Heart left ventricle (tissue), 16 donors: ENCODE measurements at places on chromosomes 4 and X. TPM values are rescaled to one million over a fixed set of nuclear protein-coding genes. Genes with fewer than 3 reads are reported as not detected.
A peak's percentile ranks its signal among the peaks of the same experiment; 100 is the strongest.

GRCh38 chr4:47646372-47646771 lies 161.3 kb downstream of the ATP10D start:
- DNase-seq = no peak

DNA sequence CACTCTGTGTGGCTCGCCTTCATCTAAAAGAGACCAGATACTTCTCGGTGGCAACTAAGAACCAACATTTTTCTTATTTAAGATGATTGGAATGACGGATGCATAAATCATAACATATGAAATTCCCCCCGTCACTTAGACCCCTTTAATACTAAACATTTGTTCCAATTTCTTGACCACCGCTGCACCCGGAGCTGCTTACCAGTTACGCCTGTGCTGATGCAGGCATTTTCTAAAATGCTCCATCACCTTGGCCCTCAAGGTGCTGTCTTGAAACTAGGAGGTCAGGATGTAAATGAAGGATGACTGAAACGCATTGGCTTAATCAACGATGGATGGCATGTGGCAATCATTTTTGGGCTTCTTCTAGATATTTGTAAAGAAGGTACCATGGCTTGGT lies 130.0 kb downstream of the CPZ start:
- DNase-seq = no peak

GRCh38 chr4:181688432-181688831 lies 554.8 kb upstream of the TENM3 start:
- no peak for DNase-seq

SPATA4 gene
- total RNA-seq = not detected

GRCh38 chr4:37995299-37995821 lies 35.2 kb downstream of the PTTG2 start:
- no peak for DNase-seq

RBM46 gene
- not detected for total RNA-seq

DNA sequence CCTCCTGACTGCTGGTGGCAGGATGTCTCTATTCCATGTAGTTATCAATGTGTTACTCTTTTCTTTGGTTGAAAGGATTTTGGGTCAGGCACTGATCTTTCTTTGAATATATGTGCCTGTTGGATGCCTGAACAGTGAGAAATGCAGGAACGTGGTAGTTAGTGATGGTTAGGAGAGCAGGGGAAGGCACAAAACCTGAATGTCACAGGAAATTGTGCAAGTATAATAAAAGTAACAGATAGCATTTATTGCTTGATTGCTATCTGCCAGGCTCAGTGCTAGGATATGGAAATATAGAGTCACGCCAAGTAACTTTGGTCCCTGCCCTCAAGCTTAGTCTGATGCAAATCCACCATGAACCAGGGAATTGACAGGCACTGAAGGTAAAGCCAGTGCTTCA lies 219.8 kb upstream of the FAT1 start:
- no peak for DNase-seq

DNA sequence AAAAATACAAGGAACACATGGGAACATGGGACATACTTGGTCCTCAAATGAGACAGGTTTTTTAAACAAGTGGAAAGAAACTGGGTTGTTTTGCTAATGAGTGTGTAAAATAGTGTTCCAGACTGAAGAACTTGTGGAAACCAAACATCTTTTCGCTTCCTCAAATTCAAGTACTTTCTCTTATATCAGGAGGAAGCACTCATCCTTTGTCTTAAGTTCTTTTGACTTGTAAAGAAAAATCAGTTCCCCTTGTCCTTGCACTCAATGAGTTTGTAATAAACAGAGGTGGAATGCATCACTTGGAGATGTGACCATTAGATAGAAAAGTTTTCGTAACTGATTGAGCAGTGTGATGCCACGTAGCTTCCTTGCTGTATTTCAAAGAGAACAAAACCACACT lies 101.1 kb downstream of the PHOX2B start:
- no peak for DNase-seq

DNA sequence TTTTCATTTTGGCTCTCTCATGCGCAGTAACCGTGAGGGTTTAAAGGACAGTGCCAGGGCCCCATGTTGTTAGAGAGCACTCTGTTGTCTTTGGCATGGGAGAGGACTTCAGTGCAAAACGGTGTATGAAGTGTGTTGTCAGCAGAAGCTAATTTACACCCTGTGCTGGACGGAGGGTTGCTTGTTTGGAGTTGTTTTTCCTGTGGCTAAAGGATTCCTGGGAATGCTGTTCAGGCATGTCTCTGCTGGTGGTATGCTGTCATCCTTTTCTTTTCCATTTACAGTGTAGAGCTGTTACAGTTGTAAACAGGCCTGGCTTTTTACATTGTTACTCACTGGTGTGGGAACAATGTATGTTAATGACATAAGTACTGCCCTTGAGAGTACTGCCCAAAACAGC lies 206.3 kb downstream of the CBR4 start:
- DNase-seq = no peak

DNA sequence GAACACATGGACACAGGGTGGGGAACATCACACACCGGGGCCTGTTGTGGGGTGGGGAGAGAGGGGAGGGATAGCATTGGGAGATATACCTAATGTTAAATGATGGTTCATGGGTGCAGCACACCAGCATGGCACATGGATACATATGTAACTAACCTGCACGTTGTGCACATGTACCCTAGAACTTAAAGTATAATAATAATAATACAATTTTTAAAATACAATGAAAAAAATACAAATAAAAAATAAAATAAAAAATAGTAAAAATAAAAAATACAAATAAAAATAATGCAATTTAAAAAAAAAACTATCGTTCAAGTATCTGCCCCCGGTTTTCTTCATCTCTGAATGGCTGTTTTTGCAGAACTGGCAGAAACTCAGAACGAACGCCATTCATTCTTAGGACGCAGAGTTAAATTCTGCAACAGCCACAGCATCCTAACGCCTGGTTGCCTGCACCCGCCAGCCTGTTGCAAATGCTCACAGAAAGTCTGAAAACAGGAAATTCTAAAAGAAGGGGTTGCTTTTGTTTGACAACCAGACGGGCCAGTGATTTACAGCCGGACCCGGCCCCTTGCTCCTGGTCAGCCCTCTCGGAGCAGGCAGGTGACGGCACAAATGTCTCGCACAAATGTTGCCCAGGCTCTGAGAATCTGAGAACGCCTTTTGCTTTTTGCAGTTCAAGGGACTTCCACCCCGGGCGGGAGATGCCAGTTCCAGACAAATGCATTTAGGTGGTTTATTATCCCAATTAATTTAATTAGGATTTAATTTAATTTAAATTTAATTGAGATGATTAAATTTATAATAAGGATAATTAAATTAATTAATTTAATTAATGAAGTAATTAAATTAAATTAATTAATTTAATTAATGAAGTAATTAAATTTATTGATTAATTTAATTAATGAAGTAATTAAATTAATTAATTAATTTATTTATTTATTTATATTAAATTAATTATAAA lies 47.8 kb downstream of the CRLF2 start:
- no peak for DNase-seq

CFAP47 gene
- total RNA-seq = not detected

GRCh38 chrX:30513284-30513683 lies 64.3 kb downstream of the TASL start:
- no peak for DNase-seq

GRCh38 chr4:116881077-116881476 lies 204.3 kb downstream of the TRAM1L1 start:
- no peak for DNase-seq

SPIN2A gene
- total RNA-seq = 0.48 TPM

DNA sequence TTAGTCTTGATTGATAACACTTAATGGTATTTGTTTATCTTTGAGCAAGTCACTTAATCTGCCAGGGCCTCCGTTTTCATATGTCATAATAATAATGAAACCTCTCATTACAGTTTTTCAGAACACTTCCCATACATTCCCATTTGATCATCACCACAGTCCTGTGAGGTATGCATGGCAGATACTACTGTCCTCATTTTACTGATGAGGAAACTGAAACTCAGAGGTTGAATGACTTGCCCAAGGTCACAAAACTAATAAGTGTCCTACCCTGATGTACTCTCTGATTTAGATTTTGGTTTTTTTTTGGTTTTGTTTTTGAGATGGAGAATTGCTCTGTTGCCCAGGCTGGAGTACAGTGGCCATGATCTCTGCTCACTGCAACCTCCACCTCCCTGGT lies 25.7 kb downstream of the ZFX start:
- no peak for DNase-seq

GRCh38 chrX:103831803-103832544 lies at the start of gene RAB9B:
Gene RAB9B, minus strand, starts transcription at chrX:103832257. Its CDS starts 6,473 bp downstream, at chrX:103825784.
- DNase-seq = peak; percentile 58

GRCh38 chr4:38099020-38099600 lies 138.9 kb downstream of the PTTG2 start:
- no peak for DNase-seq

GRCh38 chr4:111127841-111128240 lies 505.0 kb upstream of the PITX2 start:
- DNase-seq = no peak

DNA sequence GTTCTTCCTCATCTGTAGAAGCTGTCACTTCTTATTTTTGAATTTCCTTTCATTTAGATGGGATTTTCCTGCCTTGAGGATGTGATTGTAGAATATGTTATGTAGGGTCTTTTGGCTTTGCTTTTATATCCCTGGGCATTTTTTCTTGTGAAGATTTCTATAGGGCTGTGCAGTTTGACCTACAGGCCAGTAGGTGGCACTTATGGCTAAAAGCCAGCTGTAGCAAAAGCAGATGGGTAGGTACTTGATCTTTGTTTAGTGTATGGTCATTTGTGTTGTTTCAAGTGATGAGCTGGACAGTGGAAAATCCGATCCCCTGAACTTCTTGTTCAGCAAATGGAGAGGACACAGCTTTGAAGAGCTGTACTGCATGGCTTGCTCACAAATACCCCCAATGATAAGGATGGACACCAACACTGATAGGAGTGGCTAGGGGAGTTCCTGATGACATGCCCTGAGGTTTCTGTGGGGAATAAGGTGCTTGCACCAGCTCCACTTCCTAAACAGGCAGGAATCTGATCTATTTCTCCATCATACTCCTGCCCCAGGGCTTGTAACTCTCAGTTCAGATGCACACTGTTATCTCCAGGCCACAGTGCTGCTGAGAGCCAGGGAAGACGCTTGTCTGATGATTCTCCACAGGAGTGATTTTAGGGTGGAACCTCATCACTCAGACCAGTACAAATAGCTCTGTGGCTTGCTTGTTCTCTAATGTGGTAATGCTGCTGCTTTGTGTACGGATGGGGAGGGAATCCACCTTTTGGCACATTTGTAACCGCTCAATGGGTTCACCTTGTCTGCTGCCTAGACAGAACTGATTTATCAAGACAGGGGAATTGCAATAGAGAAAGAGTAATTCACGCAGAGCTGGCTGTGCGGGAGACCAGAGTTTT lies 417.1 kb upstream of the MAGEB16 start:
- DNase-seq = no peak

DNA sequence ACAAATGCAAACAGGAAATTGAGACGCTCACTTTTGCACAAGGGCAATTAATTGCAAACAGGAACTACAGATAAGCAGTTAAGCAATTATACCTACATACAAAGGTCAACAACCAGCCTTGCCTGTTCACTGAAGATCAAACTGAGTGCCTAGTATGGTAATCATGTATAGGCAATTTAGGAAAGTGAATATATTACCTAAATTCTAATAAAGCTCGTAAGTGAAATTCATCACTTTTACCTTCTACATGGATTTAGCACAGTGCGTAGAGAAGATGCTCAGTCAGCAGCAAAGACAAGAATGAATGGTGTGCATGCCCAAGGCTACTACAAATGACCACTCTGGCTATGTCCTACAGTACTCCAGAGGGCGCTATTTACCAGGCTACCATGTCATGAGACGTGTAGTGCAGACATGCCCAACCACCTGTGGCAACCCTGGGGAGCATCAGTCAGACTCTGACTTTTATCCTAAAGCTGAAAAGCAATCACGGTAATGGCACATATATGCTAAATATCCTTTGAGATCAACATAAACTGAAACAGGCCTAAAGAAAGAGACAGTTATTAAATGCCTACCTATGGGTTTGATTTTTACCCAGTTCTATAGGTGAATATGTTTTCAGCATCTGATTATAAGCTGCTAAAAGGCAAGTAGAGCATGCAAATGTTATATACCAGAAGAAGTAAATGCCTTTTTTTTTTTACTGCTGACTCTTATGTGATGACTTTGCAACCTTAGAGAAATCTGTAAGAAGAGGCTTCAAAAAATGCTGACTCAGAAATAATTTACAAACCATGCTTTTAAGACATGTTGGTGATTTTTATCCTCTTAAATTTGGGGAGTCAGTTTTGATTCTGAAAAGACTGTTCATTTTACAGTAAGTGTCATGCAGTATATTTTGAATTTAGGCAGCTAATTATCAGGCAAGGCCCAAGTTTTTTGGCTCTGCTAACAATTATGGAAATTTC lies 178.0 kb downstream of the PPP3CA start:
- no peak for DNase-seq

GSX2 gene
- not detected for total RNA-seq

GRCh38 chr4:108830509-108831244 lies 67.8 kb upstream of the ETNPPL start:
- peak; percentile 86 for DNase-seq

DNA sequence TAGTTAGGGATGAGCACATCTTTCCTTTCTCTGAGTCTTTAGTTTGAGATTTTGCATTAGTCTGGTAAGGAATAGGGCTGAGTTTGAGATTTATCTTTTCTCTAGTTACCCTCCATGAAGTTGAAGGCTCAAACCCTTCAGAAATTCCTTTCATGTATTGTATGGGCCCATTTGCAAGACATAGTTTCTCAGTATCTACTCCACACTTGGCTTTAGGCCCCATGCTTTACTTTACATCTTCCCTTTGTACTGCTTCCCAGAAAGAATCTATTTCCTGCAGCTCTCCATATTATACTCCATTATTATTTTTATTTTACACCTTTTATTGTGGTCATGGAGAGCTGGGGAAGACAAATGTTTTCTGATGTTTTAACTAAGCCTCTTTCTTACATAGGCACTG lies 1038.2 kb downstream of the TECRL start:
- DNase-seq = no peak

DNA sequence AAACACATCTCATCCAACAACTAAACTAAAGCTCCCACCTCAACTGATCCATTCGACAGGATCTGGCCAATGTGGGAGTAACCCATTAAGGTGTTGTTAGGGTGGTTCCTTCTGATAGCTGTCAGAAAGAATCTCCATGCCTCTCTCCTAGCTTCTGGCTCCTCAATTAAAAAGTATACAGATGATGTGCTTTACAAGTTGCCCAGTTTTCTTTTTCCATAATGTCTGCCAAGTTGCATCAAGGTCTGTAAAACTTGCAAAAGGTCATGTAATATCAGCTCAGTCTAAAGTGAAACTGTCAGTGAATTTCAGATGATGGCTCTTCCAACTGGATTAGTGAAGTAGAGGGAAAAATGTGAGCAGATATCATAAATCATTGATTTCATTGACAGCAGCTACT lies 191.8 kb downstream of the RAB28 start:
- no peak for DNase-seq
